ENCODE measurements at places on chromosomes 1 and 21.

DNA sequence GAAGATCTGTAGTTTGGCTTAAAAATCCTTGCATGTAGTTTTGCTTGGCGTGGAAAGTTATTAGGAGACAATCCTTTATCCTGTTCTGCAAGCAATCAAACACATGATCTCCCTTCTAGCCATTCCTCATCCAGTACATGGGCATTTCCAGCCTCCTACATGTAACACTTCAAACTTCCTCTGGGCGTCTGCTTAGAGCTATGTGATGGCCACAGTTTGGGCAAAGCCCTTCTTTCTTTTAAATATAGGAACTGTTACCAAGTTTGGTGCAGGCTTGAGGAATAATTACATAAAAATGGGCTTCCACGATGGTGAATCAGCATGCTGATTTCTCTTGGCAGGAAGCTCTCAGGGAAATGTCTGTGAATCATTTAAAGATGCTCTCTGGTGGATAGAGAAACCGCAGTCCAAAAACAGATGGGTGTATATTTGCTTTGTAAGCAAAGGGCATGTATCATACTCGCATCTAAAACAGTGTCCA lies 176.9 kb upstream of the FMN2 start:
- DNase-seq = no peak

- DNase-seq = no peak
These were observed 67.8 kb downstream of the RNF220 start for GRCh38 chr1:44472620-44473525.

GRCh38 chr1:173639102-173639501 lies 4.0 kb downstream of the TEX50 start:
- no peak for DNase-seq

GRCh38 chr1:63645317-63645716 lies 52.1 kb downstream of the PGM1 start:
- DNase-seq = no peak

DNA sequence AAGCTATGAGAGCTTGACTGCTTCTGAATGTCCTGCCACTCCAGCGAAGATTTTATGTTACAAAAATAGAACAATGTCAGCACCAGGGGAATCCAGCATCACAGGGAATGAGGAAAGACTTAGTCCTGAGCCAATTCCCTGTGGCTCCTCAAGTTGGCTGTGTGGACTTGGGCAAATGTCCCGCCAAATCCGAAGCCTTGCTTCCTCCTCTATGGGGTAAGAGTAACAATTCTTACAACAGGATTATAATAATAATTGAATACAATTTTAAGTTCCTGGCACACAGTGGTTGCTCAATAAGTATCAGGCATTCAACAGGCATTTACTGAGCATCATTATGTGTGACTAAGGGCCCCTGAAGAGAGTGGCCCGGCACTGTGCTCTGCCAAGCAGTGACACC lies 44.4 kb downstream of the STPG1 start:
- DNase-seq = no peak
